Vagina (tissue), 2 donors: ENCODE measurements at places on chromosomes 1 and 21.

- no peak for DNase-seq
Observed at GRCh38 chr1:115458426-115459114, 120.5 kb upstream of the NGF start.

DNA sequence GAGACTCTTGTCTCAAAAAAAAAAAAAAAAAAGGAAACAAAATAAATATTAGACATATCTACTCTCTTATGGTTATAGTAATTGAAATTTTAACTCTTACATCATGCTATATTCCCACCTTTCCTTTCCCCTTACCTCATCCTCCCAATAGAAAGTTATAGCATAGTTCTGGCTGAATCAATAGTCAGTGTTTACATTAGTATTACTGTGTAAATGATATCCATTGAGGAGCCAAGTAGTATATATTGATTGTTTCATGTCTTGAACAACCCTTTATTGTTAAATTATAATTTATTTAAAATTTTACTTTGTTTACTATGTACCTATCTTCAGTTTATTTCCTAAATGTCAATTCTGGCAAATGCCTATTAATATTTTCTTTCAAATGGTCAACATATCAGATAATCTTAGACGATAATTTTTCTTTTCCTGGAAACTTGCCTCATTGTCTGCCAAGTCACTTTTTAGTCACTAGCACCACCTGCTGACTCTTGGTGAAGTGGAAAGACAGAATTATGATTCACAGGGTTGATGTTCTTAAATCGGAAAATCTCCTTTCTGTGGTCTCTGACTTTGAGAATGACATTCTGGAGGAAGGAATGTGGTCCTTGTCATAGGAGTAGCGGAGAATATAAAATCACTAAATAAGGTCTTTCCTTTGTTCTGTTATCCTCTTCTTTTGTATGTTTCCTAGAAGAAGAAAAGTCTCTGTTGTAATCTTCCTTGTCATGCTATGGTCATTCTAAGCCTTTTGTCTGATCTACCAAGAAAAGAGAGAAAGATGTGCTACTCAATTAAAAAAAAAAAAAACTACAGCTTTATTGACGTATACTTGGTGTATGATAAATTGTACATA is 8.6 kb downstream of the HJV start:
- no peak for DNase-seq

GRCh38 chr1:232748910-232749368 is 56.3 kb upstream of the MAP10 start:
- no peak for DNase-seq

DNA sequence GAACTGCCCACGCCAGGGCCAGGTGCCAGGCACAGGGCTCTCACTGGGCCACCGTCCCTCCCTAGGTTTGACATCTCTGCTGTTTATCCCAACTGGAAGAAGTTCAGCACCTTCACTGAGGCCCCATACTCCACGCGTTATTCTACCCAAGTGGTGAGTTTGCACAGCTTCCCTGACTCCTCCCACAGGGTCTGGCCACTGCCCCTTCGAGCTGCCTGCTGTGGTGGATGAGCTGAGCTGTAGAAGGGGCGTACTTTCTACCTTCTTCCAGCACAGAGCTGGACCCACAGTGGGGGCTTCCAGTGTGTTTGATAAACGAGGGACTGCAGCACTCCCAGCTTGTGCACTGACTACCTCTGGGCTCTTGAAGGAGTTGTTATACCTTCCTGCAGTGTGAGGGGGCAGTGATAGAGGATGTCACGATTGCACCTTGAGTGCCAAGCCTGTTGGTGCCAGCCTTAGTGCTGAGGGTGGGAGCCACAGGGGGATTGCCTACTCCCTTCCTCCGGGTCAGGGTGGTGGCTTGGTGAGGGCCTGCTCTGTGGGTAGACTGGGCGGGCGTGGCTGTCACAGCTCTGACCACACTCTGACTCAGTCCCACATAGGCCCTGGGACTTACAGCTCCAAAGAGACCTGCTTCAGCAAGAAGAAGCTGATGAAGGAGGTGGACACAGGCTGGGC is 5.9 kb upstream of the TTC22 start:
- DNase-seq = no peak

- no peak for DNase-seq
Observed at GRCh38 chr1:67051196-67051595, 2.8 kb downstream of the SLC35D1 start.

DNA sequence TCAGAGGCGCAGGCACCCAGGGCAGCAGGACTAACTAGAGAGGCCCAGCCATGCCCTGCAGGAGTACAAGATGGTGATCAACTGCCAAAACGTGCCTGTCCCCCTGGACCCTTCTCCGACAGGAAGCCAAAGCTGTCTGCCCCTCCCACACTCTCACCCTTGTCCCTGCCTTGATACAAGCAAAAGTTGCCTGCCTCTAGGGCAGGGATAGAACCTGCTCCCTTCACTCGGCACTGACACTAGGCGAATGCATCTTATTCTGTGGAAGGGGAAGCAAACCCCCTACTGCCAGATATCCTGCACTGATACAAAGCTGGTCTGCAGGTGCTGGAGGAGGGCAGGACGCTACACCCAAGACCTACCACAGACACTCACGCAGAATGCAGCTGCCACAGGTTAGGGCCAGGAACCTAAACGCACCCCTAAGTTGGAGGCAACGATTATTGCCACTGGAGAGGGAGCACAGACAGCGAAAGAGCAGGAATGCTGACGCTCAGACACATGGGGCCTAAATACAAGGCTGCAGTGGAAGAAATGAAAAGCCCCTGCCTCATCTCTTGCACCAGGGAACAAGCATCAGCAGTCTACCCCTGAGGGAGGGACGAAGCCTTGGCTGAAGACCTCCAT is 3.7 kb downstream of the TARBP1 start:
- DNase-seq = no peak

GRCh38 chr1:225877580-225877979 is 4.6 kb downstream of the TMEM63A start:
- DNase-seq = no peak

DNA sequence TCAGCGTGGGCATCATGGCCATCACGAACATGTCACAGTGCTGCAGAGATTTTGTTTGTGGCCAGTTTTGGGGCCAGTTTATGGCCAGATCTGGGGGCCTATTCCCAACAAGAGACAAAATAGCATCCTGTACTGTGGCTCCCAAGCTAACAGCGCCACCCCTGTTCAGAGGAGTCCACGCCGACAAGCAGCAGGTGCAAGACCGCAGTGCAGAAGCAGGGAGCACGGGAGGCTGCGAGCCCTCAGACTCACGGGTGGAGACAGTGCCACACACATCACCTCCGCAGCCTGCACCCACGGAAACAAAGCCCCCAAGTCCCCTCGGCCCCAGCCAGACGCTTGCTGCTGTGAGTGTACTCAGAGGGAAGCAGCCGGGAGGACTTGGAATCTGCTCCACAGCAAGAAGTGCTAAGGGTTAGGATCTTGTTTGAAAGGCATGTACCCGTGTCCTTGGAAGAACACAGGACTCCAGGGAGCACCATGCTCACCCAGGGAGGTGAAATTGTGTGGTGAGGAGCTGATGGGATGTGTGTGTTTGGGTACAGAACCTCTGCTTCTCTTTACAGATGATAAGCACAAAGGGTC is 7.1 kb downstream of the TCP10L start:
- DNase-seq = no peak

- DNase-seq = no peak
Observed at GRCh38 chr21:34559089-34559631, 47.1 kb upstream of the KCNE1 start.

DNA sequence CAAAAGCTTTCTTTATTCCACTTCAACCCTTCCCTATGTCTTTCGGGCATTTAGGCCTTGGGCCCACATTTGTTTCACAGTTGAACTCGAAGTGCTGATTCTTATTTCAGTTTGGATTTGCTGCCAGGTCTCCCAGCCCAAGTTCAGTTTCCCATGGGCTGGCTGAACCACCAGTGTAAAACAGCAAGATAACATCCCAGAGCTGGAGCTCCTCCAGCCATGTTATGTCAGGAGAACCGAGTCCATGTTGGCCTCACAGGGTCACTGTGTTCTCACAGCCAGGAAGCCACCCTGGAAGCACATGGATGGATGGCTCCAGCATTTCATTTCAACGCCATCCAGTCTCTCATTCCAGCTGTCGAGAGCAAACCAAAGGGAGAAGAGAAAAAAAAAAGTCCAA is 45.2 kb upstream of the RXRG start:
- no peak for DNase-seq

GRCh38 chr1:147504801-147505311 is 36.4 kb upstream of the BCL9 start:
- no peak for DNase-seq

GRCh38 chr1:56189946-56190805 is 389.2 kb downstream of the PLPP3 start:
- DNase-seq = no peak

GRCh38 chr1:229871078-229871676 is 195.9 kb upstream of the GALNT2 start:
- DNase-seq = no peak
